ENCODE measurements at places on chromosomes 2 and 18.

DNA sequence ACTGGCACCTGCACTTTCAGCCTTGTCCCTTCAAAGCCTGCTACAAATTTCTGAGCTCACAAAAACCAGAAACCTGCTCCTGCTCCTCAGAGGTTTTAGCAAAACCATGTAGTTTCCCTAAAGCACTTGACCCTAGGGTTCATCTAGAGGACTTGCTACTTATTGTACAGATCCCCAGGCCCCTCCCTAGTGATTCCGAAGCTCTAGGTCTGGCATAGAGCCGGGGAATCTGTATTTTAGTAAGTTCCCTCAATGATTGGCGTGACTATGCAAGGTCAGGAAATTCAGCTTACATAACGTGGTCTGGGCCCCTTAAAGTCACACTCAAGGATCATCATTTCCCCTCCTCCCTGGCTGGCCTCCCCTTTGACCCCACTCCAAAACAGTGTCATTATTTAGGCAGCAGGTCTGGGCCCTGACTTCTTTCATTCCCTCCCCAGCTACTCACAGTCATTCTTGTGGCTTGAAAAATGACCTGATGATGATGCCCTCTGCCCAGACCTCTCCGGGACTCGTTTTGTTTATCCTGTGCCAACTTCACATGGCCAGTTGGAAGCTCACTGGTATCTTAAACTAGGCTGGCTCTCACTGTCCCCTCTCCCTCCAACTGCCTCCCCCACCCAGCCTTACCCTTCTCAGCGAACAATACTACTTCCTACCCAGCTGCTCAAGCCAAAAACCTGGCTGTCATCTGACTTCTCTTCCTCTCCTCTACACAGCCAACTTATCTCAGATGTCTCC, 36.0 kb downstream of the WDFY1 start:
- no peak for DNase-seq

DNA sequence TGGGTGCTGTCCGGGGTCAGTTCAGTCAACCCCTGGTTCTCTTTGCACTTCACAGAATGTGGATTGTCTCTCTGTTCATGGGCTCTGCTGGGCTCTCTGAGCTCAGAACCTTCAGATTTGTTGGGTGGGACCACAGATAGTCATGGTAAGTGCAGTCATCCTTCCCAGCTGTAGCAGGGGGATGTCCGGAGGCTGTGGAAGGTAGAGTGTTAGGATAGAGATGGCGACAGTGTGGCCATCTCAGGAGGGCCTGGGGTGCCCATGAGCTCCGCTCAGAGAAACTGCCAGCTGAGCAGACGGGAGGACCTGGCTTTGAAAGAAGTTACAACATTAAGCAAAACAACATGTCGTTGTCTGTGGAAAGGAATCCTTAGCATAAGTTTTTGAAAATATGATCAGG, 149.8 kb downstream of the FAM210A start:
- DNase-seq: no peak

- DNase-seq: no peak
Observed at GRCh38 chr18:612156-612555, 15.4 kb downstream of the CLUL1 start.

DNA sequence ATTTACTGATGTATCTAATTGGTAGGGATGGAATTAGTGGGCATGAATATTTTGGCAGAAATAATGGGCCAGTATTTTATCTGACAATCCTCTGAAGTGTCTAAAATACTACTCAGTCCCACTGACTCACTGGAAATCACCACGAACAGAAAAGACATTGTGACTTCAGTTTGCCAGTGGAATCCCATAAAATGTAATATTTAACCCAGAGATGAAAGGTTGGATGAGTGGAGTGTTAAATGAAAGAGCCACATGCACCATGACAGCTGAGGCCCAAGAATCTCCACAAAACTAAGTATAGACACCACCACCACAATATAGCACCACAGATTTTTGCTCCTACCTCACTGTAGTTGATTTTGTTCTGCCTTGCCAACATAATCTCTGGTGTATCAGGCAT, 103.9 kb downstream of the NEB start:
- DNase-seq: no peak

DNA sequence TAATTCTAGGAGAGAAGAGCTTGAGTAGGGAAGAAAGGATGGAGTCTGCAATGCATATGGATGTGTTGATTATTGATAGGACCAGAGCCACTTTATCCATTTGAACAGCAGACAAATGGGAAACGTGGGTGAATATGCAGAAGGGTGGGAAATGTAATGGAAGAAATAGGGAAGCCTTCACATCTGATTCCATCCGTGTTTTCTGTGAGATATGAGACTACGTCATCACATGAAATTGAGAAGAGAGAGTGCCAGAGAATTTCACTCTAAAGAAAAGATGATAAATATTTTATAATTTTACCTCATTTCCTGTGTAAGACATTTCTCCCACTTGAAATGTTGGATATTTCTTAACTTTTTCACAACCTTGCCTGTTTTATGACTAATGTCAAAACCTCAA, 788.4 kb upstream of the FAM98A start:
- no peak for DNase-seq

DNA sequence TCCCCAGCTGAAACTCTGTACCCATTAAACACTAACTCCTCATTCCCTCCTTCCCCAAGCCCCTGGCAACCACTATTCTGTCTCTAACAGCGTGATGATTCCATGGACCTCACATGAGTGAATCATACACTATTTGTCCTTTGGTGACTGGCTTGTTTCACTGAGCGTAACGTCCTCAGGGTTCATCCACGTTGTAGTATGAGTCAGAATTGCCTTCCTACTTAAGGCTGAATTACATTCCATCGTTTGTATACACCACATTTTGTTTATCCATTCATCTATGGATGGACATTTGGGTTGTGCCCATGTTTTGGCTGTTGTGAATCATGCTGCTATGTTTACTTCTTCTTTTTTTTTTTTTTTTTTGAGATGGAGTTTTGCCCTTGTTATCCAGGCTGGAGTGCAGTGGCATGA, 19.6 kb upstream of the CABLES1 start:
- no peak for DNase-seq

GRCh38 chr2:66885775-66886383, 451.0 kb downstream of the MEIS1 start:
- DNase-seq: no peak

GRCh38 chr18:79877163-79878091, 74.0 kb downstream of the SLC66A2 start:
- no peak for DNase-seq

DNA sequence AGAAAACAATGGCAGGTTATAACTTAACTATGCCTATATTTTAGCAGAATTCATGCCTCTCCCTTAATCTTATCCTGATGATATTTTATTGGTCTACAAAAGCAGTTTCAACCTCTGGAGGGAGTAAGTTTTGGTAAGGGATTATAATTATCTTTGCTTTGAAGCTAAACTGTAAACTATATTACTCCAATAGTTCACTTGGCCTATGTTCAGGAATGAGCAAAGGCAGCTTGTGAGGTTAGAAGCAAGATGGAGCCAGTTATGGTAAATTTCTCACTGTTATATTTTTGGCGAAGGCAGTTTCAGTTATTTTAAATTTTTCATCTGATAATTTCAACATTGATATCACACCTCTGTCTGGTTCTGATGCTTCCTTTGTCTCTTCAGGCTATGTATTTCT, 192.5 kb upstream of the RGPD4 start:
- no peak for DNase-seq

- no peak for DNase-seq
Observed at GRCh38 chr18:48325115-48325665, 84.0 kb downstream of the ZBTB7C start.

- DNase-seq: no peak
Observed at GRCh38 chr2:141490886-141491285, 639.9 kb downstream of the LRP1B start.

- no peak for DNase-seq
Observed at GRCh38 chr2:101408925-101409324, 21.6 kb upstream of the CREG2 start.

DNA sequence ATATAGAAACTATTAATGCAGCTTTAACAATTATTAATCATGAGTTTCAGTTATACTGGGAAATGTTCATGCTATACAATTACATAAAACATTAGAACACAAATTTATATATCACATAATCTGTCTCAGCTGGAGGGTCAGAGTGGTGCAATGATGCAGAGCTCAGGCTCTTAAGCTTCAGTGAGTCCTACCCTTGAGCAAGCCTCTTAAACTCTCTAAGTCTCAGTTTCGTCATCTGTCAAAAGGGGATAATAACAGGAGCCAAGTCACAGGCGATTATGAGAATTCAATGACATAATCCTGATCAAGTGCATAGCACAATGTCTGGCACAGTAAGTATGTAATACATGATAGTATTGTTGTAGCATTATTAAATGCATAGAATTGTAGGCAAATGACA, 46.0 kb downstream of the LAMA1 start:
- no peak for DNase-seq

DNA sequence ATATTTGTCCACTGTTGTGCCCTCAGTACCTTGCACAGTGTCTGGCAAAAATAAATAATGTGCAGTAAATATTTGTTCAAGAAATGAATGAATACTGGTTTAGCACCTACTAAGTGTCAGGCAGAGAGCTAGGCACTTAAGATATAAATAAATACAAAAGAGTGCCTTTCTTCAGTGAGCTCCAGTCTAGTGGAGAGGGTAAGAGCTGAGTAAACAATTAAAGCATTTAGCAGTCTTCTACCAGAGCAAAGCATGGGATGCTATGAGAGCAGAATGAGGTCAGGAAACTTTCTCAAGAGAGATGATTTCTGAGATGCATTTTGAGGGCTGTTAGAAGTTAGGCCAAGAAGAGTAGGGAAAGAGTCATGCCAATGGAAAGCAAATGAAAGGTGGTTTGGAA, 314.7 kb downstream of the DSC3 start:
- no peak for DNase-seq

GRCh38 chr2:238496756-238497609, 70.3 kb downstream of the ASB1 start:
- DNase-seq: no peak

DNA sequence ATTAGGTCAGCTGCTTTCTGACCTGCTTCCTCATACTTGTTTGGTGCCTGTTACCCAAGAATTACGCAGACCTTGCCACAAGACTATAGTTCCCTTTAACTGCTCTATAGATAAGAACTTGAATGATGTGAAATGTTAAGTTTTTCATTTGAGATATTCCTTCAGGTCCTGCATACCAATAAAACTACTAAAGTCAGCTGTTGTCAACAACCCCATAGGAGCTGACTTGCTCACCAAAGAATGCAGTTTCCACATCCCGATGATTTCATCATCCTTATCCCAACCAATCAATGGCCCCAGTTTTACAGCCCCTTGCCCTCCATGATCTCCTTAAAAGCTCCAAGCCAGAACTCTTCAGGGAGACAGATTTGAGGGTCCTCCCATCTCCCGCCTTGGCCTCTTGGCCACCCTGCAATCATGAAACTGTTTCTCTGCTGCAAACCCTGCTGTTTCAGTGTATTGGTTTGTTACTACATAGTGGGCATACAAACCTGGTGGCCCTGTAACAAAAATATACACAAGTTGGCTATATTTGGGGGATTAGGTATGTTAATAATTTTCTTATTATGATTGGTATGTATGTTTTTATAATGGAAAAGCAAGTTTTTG, 396.3 kb upstream of the CHST9 start:
- no peak for DNase-seq

DNA sequence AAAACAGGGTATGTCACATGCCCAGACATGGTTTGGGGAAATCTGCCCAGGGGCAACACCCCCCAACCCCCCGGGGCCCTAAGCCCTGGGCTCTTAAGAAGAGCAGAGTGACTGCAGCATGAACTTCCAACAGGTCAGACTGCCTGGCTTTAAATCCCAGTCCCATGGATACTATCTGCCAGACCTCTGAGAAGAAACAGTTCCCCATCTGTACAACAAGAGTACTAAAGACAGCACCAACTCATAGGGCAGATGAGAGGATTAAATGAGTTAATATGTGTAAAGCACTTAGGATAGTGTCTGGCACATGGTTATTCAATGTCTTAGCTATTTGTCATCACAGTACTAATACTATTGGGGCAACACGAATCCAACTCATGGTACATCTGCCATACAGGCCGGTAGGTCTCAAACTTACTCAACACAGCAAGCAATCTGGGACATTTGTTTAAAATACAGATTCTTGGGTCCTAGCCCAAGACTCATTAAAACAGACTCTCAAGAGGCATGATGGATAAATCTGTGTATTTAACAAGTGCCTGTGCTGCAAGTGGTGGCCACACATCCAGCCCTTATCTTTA, 23.4 kb downstream of the CDH2 start:
- no peak for DNase-seq

GRCh38 chr2:85414761-85415553, 3.6 kb upstream of the SH2D6 start:
- DNase-seq: no peak

GRCh38 chr2:178397002-178397605, 53.9 kb downstream of the PRKRA start:
- no peak for DNase-seq

DNA sequence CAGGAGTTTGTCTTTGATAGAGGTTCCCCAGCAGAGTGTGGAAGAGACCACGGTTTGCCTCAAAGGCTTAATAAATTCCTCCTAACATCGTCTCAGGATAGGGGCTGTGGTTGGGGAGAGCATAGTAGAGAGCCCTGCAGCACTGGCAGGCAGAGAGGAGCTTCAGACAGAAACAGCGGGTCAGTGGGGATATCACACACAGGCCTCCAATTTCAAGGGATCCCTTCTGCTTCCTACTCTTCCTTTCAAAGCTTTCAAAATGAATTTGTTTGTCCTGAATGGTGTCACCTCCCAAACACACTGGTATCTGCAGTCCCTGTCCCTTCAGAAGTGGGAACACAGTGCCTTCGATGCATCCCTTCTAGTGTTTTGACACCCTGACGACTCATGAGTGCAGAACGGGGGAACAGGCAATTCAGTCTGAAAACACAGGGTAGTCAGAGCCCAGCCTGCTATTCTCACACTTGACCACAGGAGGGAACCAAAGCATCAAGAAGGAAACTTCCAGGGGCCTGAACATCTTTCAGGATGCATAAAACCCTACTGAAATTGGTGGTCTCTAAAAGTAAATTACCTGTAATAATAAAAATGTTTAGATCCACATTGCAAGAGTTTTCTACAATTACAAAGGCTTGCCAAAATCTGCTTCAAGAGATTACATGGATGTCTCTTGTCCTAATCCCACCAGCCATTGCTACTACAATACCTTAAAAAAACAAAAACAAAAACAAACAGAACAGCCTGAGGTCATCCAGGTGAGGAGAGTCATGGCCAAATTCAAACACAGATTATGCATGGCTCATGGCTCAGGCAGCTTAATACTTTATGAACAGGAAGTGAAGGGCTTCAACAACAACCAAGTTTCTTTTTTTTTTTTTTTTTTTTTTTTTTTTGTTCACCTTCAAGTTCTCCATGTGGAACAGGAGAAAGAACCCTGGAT, 49.8 kb downstream of the SLC14A2 start:
- DNase-seq: peak; percentile 52
